NAMALWA (cell line): ENCODE measurements at places on chromosomes 6 and 20.

GRCh38 chr20:17205084-17205813, 21.6 kb upstream of the PCSK2 start:
- DNase-seq, result no peak

- no peak for DNase-seq
These were observed 35.8 kb upstream of the TMEM14A start for GRCh38 chr6:52635049-52635577.

DNA sequence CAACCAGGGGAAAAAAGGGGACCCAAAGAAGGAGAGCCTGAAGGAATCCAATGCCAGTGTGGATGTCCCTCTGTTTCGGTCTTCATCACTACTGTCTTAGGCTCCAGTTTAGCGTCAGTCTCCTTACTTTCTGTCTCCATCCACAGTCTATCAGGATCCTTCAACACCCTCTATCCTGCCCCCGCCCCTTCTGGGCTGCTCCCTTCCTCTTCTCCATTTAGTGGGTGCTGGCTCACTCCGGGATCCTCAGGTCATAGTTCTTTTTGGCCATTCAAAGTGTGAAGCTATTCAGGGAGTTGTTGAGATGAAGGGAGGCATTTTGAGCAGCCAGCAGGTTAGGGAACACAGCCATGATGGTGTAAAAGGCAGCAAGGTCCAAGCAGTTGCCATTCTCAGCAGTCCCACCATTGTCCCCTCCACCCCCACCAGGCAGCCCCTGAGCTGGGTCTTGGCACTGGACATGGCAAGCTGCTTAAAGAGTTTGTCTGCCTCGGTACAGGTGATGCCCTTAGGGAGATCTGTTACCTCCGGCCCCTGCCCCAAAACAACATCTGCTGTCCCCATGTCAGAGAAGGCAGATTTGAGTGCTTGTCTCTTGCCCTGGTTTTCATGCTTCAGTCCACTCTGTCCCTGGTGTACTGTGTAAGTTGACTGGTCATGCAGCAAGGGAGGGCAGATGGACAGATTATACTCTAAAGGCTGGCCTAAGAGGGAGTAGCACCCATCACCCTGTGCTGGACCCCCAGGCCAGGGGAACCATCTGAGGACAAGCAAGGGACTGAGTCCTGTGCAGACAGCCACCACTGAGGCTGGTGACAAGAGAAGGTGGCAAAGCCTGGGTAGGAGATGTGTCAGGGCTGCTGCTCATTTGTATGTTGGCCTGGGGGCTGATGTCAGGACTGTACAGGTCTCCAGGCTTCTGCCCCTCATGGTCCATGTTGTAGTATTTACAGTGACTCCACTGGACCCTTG, 842.0 kb downstream of the HACE1 start:
- DNase-seq, result no peak

DNA sequence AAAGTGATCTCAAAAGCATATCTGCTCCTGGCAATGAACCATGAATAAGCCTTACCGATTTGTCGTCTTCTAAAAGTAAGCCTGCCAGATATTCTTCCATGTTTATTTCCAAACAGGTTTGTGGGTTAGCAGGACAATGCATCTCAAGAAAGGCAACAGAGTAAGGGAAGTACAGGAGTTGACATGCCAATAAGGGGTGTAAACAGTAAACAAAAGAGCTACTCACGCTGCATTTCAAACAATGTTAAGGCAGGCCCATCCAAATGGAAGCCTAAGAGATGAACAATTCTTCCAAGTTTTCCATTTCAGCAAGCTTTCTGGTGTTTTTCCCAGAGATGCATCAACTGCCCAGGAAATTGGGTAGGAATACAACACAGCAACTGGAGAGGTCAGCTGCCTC, 27.8 kb upstream of the CRIP3 start:
- DNase-seq, result no peak

DNA sequence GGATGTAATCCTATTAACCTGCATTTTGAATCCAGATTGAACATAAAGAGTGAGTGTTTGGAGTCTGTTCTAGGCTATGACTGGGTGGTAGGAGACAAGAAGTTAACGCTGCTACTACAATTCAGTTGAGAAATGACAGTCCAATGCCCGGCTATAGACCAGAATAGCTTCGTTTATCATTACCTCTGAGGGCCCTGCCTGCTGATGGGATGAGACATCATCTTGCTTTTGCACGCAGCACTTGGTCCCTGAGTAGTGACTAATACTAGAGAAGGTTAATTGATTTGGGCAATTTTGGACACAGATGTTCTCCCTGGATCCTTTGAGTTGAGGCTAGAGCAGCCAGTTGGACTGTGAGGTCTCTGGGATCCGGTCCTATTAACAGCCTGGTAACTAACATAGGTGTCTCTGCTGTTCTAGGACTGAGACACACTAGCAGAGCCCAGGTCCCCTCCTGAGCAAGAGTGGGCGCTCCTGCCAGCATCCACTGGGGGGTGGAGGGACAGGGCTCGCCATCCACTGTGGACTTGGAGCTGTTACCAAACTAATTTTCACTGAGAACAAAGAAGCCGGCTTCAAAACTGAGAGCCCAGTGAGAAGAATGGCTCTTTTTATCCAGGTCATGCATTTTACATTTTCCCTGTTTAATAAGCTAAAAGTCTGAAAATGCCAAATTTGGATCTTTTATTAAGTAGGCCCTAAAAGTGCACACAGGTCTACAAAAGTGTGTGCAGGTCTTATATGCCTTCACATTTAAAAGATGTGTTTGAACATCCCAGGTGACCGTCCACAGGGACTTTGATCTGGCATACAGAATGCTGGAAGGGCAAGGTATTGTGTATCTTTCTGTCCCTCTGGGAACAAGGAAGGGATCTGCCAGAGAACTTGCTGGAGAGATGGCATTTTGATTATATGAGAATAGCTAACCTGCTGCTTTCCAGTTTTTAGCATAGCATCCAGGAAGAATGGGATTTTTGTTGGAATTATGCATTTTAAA, 212.5 kb downstream of the CDH4 start:
- no peak for DNase-seq

DNA sequence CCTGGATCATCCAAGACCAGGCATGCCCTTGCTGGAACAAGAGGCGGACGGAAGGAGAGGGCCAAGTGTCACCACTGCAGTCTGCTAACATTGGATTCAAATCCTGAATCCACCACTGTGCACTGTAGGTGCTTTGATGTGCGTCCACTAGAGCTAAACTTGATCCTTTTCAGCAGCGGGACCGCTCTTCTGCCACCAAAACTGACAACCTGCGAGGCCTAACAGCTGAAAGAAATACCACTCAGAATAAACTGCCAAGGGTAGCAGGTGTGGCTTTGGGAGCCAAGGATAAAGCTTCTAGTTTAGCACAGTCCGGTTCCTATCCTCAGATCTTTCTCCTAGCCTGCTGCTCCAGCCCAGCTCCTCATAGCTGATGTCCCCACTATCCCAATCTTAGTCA, 108.0 kb downstream of the ATXN1 start:
- DNase-seq, result no peak

GRCh38 chr6:137332637-137333280, 113.6 kb upstream of the IFNGR1 start:
- no peak for DNase-seq

DNA sequence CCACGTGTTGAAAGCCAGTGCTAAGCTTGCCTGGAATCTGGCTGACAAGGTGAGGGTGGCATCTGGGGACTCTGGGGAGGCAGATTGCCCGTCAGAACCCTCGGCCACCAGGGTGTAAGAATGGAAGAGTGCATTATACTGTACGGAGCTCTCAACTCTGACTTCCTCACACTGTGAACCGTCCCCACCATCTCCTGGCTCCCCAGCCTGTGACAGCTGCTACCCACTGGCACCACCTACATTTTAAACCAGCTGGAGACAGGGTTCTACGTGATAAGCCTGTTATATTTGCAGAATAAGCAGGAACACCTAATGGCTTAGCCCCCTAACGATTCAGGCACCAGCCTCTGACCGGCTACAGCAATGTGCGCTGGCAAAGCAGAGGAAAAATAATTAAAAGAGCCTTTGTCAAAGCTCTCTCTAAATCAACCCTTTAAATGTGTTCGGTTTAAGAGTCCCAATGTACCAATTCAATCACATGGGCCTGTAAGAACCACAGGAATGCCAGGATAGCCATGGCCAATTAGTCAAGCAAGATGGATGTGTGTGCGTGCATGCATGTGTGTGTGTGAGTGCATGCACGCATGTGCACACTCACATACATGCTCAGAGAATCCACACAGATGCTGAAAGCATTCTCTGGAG, 89.1 kb upstream of the TAB2 start:
- DNase-seq, result no peak

- DNase-seq, result no peak
These were observed 31.4 kb downstream of the LINC00237 start for GRCh38 chr20:21074605-21075336.

- DNase-seq, result no peak
These were observed 20.4 kb upstream of the CTNNBL1 start for GRCh38 chr20:37673444-37673843.

- DNase-seq, result no peak
These were observed 79.9 kb downstream of the ZNF217 start for GRCh38 chr20:53513489-53514298.

- peak; percentile 33 for DNase-seq
These were observed 147.7 kb downstream of the KCNQ5 start for GRCh38 chr6:72769459-72770125.

DNA sequence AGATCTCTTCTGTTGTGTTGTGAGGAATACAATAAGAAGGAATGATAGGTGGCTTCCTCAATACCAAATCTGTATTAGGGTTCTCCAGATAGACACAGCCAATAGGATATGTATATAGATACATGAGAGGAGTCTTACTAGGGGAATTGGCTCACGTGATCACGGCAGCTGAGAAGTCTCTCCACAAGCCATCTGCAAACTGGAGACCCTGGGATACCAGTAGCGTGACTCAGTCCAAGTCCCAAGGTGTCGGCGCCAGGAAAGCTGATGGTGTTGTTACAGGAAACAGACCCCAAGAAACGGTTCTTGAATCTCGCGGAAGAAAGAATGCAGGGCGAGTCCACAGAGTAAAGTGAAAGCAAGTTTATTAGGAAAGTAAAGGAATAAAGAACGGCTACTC, 61.4 kb downstream of the SYTL3 start:
- no peak for DNase-seq

GRCh38 chr6:36938536-36938935, 16.0 kb upstream of the PI16 start:
- no peak for DNase-seq

DNA sequence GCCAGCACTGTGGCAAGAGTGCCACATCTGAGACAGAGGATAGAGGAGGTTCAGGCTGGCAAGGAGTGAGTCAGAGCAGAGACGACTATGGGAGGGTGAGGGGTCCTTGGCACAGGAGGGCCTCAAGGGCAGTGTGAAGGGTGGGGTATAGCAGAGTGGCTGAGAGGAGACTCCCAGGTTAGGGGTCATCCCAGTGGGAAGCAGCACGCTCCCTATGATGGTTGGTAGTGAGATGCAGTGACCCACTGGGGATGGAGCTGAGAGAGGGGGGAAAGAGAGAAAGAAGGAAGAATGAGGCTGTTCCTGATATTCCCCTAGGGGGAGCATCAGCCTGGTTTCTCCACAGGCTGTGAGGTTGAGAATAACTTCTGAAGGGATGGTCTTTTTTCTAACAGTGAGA, 97.3 kb downstream of the INSM1 start:
- peak; percentile 25 for DNase-seq

GRCh38 chr6:36268478-36269275, 1.2 kb upstream of the PNPLA1 start:
- DNase-seq, result no peak

DNA sequence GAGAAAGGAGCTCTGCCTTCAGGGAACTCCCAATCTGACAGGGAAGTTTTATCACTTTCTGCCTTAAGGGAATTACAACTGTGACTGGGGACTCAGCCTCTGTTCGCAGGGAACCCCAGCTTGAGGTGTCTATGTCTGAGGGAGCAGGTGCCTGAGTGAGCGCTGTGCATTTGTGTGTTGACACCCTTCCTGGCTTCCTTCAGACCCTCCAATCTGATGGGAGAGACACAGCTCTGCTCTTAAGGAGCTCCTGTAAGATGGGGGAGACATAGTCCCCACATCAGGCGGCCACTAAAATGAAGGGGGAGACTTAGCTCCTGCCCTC, 62.3 kb downstream of the MRPL14 start:
- no peak for DNase-seq

GRCh38 chr6:132741281-132741680, 16.4 kb downstream of the VNN2 start:
- DNase-seq, result no peak

GRCh38 chr6:99013661-99014060, 65.9 kb upstream of the FBXL4 start:
- no peak for DNase-seq

DNA sequence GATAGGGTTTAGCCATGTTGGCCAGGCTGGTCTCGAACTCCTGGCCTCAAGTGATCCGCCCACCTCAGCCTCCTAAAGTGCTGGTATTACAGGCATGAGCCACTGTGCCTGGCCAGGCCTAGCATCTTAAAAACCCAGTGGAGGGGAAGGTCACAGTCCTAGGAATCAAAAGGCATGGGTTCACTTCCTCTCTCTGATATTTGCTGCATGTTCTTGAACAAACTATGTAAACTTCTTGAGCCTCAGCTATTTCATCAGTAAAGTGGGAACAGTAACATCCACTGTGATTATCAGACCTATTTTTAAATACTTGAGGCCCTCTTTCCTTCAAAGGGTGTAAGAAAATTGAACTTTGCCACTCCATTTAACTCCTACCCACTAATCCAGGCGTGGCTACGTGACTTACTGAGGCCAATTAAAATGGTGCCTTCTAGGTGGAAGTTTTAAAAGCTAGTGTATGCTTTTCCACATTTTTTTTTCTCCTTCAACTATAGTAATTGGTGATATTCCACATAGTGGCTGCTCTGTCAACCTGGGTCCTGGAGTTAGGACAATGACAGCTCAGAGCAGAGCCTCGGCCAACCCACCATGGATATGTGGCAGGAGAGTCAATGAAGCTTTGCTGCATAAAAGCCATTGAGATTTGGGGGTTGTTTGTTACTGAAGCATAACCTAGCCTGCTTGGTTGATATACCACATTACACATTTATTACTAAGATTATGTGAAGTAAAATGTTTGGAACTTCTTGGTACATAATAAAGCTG, 32.2 kb upstream of the IER3 start:
- no peak for DNase-seq

GRCh38 chr6:152124429-152125074, 317.1 kb downstream of the ESR1 start:
- peak; percentile 67 for DNase-seq
